Activated T-cell treated with anti-CD3 and anti-CD28 coated beads, Interleukin-2, amount 50 U/mL, for 4 hours (primary cell): ENCODE measurements at places on chromosomes 13 and 19.

- no peak for DNase-seq
Measured at GRCh38 chr13:27979001-27979643, 9.4 kb downstream of the URAD start.

- DNase-seq = no peak
Measured at GRCh38 chr13:57633950-57634838, 2.6 kb downstream of the PCDH17 start.

DNA sequence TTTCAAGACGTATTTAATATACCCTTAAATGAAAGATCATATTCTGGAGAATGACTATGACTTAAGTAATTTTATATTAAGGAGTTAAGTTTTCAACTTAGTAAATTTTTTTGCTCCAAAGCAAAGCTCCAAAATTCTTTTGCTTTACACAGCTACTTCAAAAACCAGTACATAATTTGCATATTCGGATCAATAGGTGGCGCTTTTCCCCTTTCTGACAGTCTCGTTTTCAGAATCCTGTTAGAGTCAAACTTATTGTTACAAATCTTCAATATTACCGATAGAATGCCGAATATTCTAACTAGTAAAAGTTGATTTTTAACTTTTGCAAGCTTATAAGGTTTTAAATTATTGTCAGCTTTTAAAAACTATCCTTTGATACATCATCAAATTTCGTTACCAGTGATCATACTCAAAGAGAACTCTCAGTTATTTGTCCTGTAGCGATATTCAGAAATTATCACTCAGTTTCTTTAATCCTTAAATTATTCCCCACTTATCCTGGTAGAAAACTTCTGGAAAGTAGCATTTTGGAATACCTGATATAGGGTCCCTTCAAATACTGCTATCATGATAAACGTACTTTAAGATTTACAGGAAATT lies 852.7 kb upstream of the KLHL1 start:
- DNase-seq = no peak

DNA sequence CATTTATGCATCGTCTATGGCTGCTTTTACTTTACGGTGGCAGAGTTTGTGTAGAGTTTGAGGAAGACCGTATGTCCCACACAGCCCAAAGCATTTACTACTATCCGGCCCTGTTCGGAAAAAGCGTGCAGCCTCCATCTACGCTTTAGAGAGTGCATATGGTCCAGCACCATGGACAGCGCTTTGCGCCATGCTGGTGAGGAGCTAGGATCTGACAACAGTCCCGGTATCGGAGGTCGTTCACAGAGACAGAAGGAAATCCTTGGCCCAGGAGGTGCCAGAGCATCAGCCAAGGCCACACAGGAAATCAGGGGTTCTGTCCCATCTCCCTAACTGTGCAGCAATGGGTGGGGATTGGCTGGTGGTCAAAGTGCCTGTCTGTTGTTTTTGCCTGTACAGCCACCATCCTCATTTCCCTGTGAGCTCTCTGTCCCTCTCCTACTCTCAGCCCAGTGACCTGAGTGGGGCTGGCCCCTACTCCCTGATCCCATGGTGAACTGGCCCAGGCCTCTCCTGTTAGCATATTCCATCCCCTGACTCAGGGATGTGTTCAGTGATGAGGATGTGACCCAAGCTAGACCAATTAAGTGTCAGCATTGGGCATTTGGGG lies 16.2 kb upstream of the PRODH2 start:
- peak; percentile 44 for DNase-seq

GRCh38 chr13:99151516-99151915 lies 49.1 kb upstream of the UBAC2 start:
- DNase-seq = no peak

DNA sequence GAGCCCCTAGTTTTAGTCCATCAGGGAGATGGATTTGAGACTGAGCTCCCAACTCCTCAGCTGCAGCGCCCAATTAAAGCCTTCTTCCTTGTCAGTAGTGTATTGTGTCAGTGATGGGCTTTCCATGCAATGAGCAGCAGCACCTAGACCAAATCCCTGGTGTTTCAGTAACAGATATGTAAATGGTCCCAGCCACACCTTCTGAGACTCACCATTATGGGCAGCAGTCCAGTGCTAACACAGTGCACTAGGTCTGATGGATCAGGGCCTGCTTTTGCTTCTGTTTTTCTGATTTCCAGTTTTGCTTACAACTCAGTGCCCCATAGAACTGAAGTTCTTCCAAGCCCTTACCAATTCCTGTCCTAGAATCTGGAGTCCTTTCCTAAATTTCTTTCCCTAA lies 41.8 kb upstream of the MIR17HG start:
- DNase-seq = no peak

- DNase-seq = no peak
Measured at GRCh38 chr13:41565216-41565615, 107.9 kb downstream of the RGCC start.

GRCh38 chr13:112983428-112984196 lies 14.6 kb downstream of the MCF2L start:
- DNase-seq = no peak

GRCh38 chr13:76944456-76944855 lies 3.9 kb upstream of the ACOD1 start:
- no peak for DNase-seq

DNA sequence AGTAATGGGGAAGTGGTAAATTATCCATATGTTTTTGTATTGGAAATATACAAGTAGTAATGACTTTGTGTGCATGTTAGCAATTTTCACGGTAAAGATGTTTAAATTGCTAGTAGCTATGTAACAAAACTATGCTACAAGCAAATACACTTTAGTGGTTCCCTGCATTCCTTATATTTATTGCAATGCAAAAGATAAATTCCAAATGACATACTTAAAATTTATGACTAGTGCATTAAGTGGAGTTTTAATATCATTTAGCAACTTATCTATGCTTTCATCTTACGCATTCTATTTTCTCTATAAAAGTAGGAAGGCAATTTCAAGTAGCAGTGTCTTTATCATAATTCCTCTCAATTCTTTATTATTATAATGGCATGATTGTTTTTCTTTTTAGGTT lies 482.8 kb downstream of the SLITRK5 start:
- DNase-seq = no peak

DNA sequence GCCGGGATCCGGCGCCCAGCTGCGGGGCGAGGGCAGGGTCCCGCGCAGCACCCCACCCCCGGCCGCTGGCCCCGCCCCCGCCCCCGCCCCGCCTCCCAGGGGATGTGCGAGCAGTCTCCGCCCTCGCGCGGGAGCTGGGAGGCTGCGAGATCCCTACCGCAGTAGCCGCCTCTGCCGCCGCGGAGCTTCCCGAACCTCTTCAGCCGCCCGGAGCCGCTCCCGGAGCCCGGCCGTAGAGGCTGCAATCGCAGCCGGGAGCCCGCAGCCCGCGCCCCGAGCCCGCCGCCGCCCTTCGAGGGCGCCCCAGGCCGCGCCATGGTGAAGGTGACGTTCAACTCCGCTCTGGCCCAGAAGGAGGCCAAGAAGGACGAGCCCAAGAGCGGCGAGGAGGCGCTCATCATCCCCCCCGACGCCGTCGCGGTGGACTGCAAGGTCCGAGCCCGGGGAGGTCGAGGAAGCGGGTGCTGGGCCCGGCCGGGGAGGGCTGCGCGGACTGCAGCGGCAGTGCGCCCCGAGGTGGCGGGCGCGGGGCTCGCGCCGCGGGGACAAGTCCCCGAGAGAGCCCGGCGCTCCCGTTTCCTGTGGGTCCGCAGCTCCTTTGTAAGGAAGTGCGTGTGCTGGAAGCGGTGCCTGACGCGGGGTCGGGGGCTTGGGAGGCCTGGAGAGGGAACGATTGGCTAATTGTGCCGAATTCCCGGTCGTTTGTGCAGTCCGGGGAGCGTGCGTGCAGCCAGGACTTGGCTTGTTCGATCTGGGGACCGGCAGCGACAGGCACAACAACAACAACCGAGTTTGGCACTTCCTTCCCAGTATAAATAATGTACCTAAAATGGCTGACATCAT lies at the start of gene ITM2B:
Gene ITM2B (plus strand): TSS at position 161 of the 843 bp plus-strand sequence. CDS start 155 bp downstream, at position 316.
- DNase-seq = peak; percentile 45

DNA sequence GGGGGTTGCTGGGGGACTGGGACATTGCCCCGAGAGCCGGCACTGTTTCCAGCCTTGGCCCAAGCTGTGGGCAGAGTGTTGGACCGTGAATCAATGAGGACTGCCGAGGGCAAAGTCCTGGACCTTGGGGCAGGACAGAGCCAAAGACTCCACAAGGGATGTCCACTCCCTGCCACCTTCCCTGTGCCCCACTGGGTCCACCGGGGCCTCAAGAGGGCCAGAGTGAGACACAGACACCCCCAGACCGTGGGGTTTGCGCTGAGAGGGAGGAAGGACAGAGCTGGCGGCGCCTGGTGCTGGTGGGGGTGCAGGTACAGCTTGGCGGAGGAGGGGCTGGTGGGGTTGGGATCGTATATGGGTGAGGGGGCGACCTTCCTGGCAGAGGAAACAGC lies 11.8 kb downstream of the MAST3 start:
- no peak for DNase-seq

DNA sequence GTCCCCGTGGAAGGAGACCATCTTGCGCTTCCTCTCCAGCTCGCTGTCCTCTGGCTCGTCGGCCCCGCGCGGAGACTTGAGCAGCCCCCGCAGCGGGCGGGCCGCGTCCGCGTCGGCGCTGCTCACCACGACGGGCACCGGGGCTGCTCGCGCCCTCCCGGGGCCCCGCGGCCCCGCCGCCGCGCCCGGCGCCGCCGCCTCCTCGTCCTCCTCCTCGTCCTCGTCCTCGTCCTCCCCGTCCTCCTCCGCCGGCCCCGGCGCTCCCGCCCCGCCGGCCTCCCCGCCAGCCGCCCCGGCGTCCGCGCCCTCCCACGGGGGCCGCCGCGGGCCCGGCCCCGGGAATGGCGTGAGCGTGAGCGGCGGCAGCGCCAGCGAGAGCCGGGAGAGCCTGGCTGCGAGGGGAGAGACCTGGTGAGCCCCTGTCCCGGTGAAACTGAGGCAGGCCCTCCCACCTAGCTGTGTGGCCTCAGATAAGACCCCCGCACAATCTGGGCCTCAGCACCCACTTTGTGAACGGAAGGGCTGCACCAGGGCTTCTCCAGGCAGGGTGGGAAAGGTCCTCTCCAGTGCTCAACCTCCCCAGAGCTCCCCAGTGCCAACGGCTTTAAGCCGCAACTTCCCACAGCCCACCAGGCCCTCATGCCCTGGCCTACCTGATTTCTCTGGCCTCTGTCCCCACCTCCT lies 17.8 kb downstream of the LMTK3 start:
- no peak for DNase-seq

DNA sequence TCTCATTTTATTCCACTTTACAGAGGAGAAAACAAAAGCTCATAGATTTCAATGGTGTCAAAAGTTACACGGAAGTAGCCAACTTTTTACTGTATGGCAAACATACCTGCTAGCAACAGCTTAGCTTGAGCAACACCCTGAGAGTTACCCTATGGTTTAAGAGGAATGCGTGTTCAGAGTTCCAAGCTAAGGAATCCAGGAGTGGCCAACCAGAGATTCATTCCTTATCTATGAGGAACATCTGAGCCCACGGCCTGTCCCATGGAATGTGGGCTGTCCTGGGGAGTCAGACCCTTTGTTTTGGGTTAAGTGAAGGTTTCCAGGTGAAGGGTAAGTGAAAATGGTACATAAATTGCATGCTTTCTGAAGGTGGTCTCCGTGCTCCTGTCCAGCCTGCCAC lies 67.5 kb downstream of the STARD13 start:
- no peak for DNase-seq

DNA sequence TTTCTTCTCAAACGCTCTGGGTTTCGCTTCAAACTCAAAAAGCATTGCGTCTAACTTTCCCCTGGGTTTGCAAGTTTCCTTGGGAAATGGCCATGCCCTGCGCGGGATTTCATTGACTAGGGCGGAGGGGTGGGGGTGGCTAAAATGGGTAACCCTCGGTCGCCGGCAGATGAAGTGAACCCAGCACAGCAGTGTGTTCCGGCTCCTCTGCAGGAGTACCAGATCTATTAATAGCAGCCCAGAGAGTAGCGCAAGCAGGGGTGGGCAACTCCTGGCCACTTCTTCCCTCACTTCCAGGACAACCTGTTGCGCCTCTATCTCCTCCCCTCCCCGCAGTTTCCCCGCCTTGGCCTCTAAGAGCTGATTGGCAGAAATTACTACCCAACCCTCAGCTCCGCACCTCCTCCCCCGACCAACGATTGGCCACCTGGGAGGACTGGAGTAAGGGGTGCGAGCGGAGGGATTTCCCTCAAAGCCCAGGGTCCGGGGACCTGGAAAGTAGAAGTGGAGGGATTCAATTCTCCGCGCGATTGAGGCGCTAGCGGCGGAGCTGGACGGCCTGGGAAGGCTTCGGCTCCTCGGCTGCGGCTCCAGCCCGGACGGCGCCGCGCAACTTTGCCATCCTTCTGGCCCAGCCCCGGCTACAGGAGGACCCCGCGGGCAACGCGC lies at the start of gene FREM2:
Gene FREM2 (plus strand): TSS at position 501 of the 669 bp plus-strand sequence. CDS start 268 bp downstream, outside the sequence.
- DNase-seq = no peak

DNA sequence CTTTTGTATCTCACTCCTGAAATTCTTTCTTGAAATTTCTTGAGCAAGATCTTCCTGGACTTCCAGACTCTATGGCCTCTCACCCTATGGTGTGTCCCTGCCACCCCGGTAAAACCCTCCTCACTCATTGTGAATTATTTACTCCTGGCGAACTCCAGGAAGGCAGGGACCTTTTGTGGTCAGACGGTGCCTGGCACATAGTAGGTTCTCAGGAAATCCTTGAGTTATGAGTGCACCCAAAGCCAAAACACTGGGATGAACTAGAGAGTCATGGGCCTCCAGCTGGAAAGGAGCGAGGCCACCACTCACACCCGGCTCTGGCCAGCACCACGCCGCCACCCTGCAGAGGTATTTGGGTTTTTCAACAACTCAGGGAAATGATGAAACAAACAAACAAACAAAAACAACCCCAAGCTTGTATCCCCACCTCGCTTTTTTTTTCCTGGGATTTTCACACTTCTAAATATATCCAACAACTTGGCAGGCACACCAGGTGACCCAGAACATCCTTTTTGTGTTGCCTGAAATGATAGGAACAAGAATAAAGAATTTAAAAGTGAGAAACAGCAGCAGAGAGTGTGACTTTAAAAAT lies 11.2 kb downstream of the HPN start:
- no peak for DNase-seq

GRCh38 chr13:58300974-58301681 lies 669.6 kb downstream of the PCDH17 start:
- DNase-seq = no peak

DNA sequence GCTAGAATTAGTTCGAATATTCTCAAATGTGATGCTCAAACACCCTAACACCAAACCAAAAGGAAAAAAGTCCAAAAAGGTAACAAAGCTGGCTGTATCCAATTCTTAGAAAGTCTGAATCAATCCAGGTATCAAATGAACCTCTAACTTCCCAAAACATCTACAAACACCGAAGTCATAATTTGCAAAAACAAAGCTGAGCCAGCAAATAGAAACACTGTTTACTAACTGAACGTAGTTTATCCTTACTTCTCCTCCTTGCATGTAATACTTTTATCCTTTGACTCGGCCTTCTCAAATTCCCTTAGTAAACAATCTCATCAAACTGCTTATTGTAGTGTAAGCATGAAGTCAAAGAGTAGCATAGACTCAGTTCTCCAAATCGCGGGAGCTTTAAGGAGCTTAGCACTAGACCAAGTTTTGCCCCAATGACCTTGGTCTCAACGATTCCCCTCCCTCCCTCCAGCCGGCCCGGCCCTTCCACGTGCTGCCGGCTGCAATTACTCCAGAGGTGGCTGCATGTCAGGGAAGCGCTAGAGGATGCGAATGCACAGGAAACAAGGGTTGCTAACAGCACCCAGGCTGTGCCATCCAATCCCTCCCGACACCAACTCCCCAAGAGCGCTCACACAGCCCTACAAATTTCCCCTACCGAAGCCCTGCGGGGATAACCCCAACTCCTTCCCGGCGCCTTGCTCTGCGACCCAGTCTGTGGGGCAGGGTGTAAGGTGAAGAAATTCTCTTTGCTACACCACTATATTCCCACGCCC lies 693 bp downstream of the XPO4 start:
- DNase-seq = peak; percentile 12
